Hematopoietic multipotent progenitor cell (in vitro differentiated cells): ENCODE measurements at places on chromosomes 5 and 9.

DNA sequence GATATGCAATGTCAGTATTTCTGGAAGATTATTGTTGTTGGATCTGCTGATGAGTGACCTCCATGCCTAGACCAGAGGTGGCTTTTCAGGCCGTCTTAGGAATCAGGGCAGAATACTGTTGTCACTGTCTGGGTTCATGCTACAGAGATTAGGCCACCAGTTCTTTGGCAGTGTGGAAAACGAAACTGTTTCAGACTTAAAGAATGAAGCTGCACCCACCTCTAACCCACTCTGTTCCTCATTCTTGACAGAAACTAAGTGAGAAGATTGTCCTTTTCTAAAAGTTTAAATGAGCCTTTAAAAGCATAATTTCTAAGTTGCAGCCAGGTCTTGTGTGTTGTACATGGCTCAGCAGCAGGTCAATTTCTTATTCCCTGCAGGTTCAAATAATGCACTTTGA lies 444.3 kb downstream of the ENC1 start:
- no peak for DNase-seq

DNA sequence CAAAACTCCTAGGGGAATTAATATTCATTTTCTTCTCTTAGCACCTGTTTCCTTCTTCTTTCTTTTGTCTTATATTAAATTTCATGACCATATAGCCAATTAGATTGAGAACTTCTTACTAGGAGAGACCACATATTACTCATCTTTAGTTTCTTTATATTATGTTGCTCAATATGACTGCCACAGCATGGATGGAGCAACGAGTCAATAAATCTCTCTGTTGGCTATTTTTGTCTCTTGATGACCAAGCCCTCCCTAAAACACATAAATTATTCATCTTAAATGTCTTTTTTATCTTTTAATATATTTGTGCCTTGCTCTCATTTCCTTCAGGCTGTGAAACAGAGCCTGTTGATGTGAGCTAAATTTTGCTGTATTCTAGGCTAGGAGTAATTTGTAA lies 123.0 kb downstream of the ADAMTSL1 start:
- no peak for DNase-seq

- no peak for DNase-seq
Observed at GRCh38 chr5:147446523-147446922, 63.3 kb downstream of the DPYSL3 start.

DNA sequence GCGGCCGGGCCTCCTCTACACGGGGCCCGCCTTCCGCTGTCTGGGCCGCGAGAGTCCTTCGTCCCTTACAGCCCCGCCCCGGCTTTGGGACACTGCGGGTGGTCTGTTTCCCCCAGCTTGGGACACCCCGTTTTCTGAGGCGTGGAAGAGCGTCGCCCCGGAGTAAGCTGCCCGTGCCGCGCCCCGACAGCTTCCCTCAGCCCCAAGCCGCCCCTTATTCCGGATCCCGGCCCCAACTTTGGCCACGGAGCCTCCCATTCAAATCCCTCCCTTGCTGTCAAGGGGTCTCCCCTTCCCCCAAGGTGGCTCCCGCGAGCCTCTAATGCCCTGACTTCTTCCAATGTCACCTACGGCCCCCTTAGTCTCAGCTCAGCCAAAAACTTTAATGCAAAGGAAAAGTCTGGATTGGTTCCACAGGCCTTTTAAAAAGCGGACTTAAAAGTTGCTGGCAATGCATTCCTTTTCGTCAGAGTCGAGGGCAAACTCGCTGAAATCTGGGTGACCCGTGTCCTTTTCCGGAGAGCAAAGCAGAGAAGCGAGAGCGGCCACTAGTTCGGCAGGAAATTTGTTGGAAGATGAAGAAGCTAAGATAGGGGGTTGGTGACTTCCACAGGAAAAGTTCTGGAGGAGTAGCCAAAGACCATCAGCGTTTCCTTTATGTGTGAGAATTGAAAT lies 19.8 kb downstream of the EXOSC2 start:
- DNase-seq = no peak
